ENCODE measurements at places on chromosomes 5 and 9.

- no peak for DNase-seq
Observed at GRCh38 chr5:77844623-77845323, 68.6 kb upstream of the TBCA start.

DNA sequence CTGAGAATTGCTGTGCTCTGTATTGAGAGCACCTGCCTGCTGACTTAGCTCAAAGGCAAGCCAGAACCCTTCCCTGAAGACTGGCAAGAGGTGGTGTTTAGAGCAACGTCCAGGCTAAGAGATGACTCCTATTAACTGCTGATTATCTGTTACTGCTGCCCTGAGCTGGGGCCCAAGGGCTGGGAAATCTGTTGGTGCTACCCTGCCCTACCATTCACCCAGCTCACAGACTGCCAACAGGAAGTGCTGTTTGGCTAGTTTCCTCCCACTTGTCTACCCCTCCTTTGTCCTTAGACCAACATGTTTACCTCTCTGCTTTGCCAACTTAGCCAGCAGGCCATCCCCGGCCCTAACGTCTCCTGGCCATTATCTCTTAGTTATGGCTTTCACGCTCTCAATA lies 6.9 kb downstream of the RAB24 start:
- no peak for DNase-seq

DNA sequence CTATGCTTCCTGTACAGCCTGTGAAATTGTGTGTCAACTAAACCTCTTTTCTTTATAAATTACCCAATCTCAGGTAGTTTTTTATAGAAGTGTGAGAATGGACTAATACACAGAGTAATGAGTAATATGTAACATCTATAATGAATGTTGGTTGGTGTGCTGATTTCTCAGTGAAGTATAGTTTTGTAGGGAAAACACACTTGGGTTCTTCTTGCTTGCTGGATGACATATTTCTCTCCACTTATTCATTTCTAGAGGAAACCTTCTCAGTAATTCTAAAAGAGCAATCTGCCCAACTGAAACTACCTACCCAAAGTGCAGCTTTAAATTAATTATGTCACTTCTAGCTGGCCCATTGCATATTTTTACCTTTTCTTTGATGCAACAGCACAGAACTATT lies 81.1 kb upstream of the RORB start:
- no peak for DNase-seq

GRCh38 chr5:93303291-93303691 lies 277.7 kb downstream of the NR2F1-AS1 start:
- DNase-seq, result no peak

DNA sequence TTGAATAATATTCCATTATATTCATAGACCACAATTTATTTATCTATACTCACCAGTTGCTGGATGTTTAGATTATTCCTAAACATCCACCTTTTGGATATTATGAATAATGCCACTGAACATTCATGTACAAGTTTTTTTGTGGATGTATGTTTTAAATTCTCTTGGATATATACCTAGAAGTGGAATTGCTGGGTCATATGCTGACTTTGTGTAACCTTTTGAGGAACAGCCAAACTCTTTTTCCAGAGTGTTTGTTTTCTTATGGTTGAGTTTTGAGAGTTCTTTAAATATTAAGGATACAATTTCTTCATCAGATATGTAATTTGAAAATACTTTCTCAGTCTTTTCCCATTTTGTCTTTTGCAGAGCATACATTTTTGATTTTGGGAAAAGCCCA lies 2.7 kb downstream of the VPS13A start:
- DNase-seq, result no peak

GRCh38 chr5:54851449-54851848 lies 133.9 kb downstream of the ESM1 start:
- DNase-seq, result no peak

DNA sequence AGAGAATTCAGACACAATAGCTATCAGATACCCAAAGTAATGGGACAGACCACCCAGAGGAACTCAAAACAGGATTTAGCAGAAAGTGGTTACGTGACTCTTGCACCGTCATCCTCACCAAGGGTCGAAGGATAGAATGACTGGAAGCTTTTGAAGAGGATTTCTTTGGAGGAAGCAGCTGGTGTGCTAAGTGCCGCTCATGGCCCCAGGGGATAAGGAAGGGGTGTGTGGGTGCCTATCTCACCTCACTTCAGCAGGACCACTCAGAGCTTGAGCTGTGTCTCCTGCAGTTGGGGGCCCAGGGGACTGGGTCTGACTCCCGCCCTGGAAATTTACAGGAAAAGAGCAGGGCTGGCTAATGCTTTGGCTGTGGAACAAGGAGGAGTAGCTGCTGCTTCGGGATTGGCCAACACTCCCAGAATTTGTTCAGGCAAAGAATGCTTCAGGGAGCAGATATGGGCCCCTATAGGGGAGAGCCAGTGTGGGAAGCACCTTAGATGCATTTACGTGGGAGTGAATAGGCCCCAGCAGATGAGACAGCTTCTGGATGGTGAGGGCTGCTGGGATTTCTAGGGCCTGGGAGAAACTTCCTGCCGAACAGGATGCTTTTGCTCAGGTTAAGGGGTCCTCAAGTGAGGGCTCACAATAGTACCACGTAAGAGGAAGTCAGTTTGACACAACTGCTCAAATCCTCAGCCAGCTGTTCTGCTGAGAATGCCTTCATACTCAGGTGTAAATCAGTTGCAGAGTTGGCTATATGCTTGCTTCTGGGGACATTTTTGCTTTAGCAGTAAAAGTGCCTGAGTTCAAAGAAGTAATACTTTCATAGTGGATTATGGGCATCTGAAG lies 29.1 kb upstream of the TOMM5 start:
- DNase-seq, result no peak

- DNase-seq, result no peak
Observed at GRCh38 chr9:95515272-95516113, 1.3 kb downstream of the PTCH1 start.

GRCh38 chr5:176816791-176817347 lies 6.5 kb downstream of the UNC5A start:
- DNase-seq, result no peak

- DNase-seq, result no peak
Observed at GRCh38 chr5:67377631-67378030, 181.0 kb upstream of the CD180 start.

DNA sequence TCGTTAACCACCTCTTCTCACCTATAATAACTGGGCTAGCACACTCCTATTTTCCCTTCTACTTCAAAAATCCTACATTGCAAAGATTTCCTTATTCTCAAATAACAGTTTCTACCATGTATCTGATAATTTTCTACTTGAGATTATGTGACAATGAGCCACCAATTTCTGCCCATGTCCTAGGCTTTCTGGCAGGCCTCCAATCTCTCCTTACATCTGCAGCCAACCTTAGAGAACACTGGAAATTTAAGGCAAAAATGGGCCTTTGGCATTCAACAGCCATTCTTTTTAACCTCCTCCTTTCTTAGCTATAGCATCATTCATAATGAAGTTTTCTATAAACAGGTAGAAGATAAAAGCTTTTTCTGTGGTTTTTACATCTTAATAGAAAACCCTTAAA lies 225.1 kb downstream of the ARRDC3 start:
- DNase-seq, result no peak

DNA sequence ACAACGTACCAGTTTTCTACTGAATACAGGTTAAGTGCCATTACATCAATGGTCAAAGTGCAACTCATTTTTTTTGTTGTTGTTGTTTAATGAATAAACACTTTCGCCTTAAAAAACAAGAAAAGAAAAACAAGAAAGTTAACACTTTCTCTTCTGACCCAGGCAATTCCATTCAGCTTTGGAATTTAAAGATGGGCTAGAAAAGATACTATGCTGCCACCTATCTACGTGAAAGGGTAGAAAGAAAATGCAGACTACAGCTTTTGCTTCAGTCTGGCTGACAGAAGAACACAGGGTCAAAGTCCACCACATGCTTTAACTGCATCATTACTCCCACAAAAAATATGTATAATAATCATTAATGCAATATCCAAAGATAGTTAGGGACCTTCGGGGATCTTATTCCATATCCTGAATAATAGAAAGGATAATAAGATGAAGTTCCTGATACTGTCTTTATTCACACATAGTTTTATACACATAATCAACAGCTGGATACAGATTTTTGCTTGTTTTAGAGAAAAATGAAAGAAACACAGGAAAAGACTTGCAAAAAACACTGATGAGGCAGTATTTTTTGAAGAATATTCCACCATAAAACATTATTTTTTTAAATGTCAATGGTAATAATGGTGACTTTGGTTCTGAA lies 40.4 kb downstream of the ZDHHC21 start:
- no peak for DNase-seq

DNA sequence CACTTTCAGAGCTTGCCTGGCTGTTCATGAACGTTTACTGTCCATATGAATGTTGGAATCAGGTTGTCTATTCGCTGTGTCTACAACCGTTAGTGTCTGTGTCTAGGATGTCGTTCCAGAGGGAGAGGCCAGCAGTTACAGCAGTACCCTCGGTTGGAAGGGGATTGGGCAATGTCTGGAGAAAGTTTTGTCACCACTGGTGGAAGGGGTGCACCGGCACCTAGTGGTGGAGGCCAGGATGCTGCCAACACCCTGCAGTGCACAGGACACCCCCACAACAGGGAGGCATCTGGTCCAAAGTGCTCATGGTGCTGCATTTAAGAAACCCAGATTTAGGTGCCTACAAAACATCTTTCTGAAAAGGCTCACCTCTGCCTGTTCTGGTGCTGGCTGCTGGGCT lies 220.7 kb downstream of the FANCC start:
- DNase-seq, result no peak

DNA sequence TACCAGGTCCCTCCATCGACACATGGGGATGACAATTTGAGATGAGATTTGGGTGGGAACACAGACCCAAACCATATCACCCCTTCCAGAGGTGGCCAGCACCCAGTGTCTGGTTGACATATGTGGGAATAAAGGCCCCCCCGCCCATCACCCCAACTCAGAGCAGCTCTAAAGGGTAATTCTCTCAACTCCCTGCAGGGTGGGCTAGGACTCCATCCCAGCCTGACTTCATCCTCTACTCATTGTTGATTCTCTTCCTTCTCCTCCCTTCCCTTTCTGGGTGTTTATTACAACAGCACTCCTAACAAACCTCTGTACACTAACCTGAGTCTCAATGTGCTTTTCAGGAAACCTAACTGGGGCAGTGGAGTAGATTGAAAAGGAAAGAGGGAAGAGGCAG lies 339.9 kb downstream of the ACTL7B start:
- DNase-seq, result no peak

GRCh38 chr5:19497229-19497815 lies 490.7 kb downstream of the CDH18 start:
- no peak for DNase-seq

DNA sequence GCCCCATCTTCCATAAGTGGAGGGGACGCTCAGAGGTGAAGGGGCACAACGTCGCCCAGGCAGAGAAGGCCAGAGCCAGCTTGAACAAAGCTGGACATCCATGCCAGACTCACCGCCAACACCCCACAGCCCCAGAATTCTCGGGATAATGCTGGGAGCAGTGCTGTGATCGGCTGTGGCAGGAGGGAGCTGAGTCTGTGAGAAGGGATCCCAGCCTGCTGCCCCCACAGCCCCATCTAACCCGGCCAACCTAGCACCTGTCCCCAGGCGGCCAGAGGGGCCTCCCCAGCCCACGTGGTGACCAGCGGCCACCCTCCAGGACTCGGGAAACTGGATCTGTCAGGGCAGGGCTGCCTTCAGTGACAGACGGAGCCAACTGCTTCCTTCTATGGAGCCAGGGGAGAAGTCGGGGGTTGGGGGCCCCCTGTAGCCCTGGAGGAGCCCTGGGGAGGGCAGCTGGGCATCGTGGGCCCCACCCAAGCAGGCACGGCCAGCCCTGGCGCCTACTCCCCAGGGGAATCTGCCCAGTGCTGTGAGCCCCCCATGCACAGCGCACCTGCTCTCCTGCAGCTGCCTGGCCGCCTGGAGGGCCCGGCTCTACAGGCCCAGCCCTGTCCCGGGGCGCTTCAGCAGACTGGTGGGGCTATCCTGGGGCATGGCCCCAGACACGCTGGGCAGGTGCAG lies 6.0 kb downstream of the BRD3 start:
- DNase-seq, result no peak

DNA sequence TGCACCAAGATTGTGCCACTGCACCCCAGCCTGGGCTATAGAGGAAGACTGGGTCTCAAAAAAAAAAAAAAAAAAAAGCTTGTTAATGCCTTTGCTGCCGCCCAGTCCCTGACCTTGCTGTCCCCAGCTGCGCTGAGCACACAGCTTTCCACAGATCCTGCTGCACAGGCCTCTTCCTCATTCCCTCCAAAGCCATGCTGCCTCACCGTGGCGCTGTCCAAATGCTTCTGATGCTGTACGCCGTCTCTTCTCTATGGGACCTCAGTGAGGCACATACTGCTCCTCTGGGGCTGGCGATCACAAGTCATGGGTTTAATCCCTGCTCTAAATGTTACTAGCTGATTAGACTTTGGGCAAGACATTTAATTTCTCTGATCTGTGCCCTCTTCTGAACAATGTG lies 234.1 kb downstream of the FBXL7 start:
- DNase-seq, result no peak

DNA sequence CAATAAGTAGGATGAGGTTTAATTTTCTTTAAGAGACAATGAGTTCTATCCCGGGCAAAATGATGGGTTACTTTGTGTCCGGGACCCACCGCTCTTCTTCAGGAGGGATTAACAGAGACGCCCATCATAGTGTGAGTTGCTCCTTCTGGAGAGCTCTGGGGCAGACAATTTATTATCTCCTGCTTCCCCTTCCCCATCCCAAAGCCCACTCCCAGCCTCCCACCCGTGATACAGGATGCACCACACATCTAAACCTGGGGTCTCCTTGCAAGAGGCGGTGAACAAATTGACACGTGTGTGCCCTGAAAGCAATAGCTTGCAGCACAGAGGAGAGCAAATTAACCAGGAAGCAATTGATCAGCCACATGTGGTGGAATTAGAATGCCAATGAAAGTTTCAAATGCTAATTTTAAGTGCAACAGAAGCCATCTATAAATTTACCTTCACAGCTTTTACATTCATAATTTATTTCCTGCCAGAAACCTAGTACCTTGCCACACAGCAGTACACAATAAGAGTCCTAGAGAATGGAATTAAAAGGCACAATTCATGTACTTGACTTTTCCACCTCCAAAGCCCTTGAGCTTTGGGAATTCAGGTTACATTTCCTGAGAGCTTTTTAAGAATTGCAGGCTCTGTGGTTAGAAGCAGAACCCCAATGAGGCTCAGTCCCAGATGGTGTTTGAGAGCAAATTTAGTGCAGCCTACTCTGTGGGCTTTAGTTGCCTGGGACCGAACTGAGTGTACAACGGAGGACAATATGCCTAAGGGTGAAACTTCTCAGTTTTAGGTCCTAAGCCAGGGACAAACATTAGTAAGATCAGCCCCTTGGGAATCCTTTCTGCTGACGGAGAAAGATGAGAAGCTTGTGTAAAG lies 399.6 kb downstream of the MED10 start:
- no peak for DNase-seq

DNA sequence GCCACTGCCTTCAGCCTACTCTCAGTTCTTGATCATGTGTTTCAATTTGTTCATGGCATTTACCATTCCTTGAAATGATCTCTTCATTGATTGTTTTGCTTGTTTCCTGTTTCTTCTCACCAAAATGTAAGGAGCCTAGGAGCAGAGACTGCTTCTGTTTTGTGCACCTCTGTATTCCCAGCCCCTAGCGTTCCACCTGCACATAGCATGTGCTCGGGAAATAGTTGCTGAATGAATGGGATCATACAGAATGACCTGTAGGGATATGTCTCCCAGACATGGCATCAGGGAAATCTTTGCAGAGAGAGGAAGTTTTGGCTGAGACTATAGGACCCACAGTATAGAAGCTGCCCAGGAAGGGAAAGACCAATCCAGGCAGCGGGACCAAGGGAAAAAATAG lies 6.2 kb upstream of the CERCAM start:
- DNase-seq, result no peak
